NCI-H345 (cell line): ENCODE measurements at places on chromosomes 7 and 10.

- DNase-seq = no peak
Measured at GRCh38 chr7:11486271-11486670, 345.7 kb downstream of the THSD7A start.

DNA sequence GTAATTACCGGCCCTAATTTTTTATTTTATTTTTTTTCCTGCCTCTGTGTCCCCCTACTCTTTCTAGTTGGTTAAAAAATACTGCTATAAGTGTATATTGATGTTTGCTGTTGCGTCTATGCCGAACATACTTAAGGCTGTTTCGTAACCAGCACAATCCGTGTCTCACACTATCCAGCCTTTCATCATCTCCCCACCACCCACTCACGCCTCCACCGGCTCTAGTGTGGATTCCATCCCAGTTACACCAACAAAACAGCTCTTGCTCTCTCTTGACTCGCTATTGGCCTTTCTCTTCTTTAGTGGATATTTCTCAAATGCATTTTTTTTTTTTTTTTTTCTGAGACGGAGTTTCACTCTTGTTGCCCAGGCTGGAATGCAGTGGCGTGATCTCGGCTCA lies 70.1 kb upstream of the CAMK1D start:
- no peak for DNase-seq

DNA sequence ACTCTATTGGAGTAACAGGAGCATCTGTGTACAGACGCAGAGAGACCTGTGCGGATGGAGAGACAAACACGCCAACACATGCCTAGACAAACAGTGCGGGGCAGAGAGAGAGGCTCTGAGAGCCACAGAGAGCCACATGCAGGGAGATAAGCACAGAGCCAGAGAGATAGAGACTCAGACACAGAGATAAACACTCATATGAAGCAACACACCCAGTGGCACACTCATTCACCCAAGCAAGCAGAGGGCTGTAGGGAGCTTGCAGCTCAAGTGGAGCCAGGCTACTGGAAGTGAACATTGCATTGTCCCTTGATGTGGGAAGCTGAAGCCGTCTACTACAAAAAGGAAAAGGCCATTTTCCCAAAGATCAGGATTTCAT lies 46.6 kb upstream of the PODXL start:
- DNase-seq = peak; percentile 88

- no peak for DNase-seq
Measured at GRCh38 chr10:110759523-110759922, 112.2 kb upstream of the PDCD4 start.

DNA sequence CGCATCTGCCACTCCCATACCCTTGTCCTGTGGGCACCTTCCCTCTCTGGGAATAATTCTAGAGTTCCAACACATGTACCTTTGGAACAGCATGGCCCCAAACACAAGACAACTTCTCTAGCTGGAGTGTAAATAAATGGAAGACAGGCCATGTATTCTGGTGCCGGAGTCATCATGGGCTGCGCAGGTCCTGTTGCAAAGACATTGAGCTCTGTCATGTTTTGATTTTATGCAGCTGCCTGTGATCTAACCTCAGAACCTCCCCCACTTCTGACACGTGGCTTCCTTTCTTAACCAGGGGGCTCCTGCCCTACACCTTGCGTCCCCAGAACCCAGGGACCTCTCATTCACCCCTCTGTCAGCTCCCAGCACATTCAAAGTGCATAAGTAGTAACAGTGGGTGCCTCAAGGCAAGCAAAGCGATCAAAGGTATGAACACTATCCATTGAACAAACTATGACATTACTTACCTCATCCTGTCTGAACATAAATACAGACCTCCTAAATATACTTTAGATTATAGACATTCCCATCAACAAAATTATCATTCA lies 219.9 kb downstream of the FGFR2 start:
- no peak for DNase-seq

GRCh38 chr10:89262086-89263051 lies 10.8 kb upstream of the LIPA start:
- no peak for DNase-seq
